KBM-7 (cell line): ENCODE measurements at places on chromosomes 11 and 22.

- DNase-seq: peak; percentile 61
These were observed 23.2 kb downstream of the MFNG start for GRCh38 chr22:37462983-37463382.

- no peak for DNase-seq
These were observed 20.2 kb downstream of the GAB4 start for GRCh38 chr22:16987822-16988221.

DNA sequence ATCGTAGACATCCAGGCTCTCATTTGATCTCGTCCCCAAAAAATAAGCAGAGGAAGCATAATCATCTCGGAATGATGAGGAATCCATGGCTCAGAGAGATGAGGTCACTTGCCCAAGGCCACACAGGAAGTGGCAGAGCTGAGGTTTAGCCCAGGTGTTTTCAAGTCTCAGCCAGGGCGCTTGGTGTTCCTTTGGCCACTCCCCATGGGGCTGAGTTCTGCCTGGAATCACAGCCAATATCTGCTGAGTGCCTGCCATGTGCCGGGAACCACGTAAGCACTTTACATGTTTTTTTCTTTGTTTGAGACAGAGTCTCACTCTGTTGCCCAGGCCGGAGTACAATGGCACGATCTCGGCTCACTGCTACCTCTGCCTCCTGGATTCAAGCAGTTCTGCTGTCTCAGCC, 29.5 kb upstream of the MYH9 start:
- DNase-seq: no peak

GRCh38 chr11:17548444-17548843, 1.4 kb downstream of the OTOG start:
- DNase-seq: no peak

DNA sequence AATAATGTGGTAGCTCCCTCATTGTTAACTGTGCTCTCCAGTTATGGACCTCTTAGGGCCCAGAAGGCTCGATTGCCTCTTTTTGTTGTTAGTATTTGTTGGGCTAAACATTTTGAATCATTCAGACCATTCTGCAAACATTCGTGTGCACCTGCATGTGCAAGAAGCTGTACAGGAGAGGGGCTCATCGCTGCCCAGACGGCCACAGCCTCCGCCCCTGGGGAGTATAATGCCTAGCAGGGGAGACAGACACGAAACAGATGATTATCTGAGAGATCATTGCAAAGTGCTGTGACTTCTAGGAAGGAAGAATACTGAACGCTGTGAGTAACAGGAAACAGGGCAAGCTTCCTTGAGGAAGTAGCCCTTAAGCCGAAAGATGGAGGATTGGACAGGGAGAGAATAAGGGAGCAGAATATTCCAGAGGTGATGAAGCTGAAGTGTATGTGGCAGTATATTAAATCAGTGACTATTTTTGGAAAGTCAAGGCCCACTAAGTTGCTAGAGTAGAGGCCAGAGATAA, 123.3 kb upstream of the RASSF10 start:
- no peak for DNase-seq

DNA sequence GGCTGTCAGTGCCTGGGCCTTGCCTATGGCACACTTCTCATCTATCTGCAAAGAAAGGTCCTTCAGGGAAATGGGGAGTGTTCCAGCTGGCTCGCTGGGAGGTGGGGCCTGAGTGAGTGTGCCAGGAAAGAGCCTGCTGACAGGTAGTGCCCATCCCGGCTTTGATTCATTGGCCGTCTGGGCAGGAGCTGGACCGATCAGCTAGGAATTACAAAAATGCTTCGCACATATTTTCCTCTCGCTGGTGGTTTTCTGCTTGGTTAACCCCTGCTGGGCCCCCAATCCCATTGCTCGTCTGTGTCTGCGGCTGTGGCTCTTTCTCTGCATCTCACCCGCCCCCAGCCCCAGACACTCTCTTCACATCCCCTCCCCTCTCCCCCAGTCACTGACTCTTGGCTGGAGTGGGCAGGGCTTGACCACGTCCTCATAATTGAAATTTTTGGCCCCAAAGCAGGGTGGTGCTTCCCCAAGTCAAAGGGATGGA, 10.8 kb downstream of the LIF start:
- no peak for DNase-seq

- no peak for DNase-seq
These were observed 100.3 kb downstream of the SNX19 start for GRCh38 chr11:130815956-130816355.

- DNase-seq: no peak
These were observed 57.9 kb upstream of the PHF21B start for GRCh38 chr22:45067731-45068130.

- DNase-seq: peak; percentile 67
These were observed 84.1 kb downstream of the PDE2A start for GRCh38 chr11:72589802-72590761.

- DNase-seq: peak; percentile 79
These were observed at the start of gene IL18 for GRCh38 chr11:112163875-112164685. TSS of gene IL18 (minus strand) at chr11:112164094. CDS start at chr11:112155053, 9,041 bp downstream.

- DNase-seq: no peak
These were observed 6.1 kb downstream of the SCN4B start for GRCh38 chr11:118146554-118146953.

- no peak for DNase-seq
These were observed 58.4 kb upstream of the ZC3H12C start for GRCh38 chr11:110034806-110035205.

GRCh38 chr11:1564535-1565172, 7.4 kb downstream of the DUSP8 start:
- DNase-seq: peak; percentile 27

GRCh38 chr22:30038219-30038618, 42.0 kb upstream of the HORMAD2 start:
- DNase-seq: no peak

GRCh38 chr11:326592-326841, 5.9 kb upstream of the IFITM3 start:
- DNase-seq: no peak

GRCh38 chr11:7595016-7595866, 78.1 kb downstream of the CYB5R2 start:
- no peak for DNase-seq

GRCh38 chr22:43230971-43231723, 44.2 kb upstream of the TTLL12 start:
- DNase-seq: peak; percentile 76

DNA sequence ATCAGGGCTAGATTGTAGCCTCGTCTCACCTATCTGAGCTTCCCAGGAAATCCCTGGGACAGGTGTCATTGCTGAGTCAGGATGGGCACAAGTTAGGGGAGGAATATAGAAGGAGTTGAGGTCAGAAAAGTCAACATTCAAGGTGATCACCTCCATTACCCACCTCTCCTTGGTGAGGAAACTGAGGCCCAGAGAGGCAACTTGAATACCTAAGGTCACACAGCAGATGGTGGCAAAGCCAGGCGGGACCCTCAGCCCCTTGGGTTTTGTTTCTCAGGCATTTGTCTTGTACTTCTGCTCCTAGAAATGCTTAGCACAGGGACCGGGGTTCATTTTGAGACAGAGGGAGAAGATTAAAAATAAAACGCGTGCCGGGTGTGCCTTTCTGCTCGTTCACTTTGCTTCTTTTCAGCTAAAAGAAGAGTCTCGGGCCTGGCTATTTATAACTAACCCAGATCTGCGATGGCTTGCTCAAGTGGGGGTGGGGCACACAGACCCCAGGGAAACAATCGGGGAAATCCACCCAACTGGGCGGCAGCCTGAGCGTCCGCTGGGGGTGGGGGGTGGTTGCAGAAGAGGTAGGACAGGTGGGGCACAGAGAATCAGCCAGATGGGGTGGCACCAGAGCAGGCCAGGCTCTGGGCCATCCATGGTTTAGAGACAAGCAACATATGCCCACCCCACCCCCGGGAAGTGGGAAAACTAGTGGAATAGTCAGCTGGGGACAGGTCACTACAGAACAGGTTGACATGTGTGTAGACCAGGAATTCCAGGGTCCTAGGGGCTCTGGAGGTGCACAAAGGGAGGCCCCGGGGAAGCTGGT, 3.9 kb upstream of the GNAZ start:
- DNase-seq: no peak

GRCh38 chr11:128956401-128957201, 13.9 kb upstream of the TP53AIP1 start:
- DNase-seq: peak; percentile 64

GRCh38 chr11:113470233-113470632, 5.0 kb downstream of the DRD2 start:
- DNase-seq: no peak

- DNase-seq: no peak
These were observed 34.3 kb downstream of the KIAA1671 start for GRCh38 chr22:24986816-24987215.

DNA sequence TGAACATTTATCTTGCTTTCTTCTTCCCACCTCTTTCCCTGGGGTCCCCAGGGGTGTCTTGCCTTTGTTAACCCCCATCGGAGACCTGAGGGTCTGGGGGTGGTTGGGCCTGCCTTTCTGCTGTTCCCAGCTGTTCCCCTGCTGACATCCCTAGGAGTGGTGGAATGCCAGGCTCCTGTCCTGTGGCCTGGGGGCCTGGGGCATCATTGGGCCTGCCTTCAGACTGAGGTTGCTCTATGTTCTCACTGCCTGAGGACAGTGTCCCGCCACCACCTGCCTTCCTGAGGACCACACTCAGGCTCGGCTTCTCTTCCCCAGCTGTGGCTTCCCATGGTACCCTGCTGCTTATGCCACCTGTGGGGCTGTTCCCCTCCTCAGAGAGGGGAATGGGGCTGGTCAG, 1.1 kb upstream of the IL18BP start:
- DNase-seq: no peak

- no peak for DNase-seq
These were observed 1166.5 kb downstream of the LRRC4C start for GRCh38 chr11:40292721-40293508.

GRCh38 chr22:17896586-17896985, 122.3 kb upstream of the BID start:
- DNase-seq: no peak

DNA sequence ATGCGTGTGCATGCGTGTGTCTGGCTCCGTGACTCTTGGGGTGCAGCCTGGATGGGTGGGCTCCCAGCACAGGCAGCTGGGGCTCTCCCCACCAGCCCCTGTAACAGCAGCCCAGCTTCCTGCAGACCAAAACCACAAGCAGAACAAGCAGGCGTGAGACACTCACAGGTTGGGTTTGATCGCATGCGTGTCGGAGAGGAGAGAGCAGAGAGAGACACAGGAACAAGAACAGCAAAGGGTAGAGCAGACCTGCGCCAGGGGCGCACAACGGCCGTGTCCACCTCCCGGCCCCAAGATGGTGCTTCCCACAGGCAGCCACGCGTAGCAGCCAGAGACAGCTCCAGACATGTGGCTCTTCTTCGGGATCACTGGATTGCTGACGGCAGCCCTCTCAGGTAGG, at the start of gene CD6:
Gene CD6 (plus strand): TSS at position 161 of the 400 bp plus-strand sequence. CDS start 186 bp downstream, at position 347.
- peak; percentile 63 for DNase-seq

GRCh38 chr11:100821198-100821597, 134.1 kb downstream of the ARHGAP42 start:
- DNase-seq: no peak

GRCh38 chr11:6557761-6558674, 45.4 kb downstream of the RRP8 start:
- no peak for DNase-seq

DNA sequence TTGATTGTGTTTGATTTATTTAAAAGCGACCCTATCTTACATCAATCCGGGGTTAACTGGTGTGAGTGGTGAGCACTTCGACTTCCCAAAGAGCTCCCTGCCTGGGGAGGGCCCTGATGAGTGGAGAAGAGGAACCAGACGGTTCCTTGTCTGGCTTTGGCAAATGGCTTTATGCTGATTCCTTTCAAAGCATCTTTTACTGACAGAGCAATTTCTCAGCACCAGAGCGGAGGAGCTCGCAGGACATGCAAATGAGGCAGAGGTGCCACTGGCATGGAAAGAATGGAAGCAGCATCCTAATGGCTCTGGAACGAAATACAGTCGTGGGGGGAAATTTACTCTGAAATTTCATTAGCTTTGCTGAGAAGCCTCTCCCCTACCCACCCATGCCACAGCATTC, 410.9 kb upstream of the B3GAT1 start:
- DNase-seq: no peak

DNA sequence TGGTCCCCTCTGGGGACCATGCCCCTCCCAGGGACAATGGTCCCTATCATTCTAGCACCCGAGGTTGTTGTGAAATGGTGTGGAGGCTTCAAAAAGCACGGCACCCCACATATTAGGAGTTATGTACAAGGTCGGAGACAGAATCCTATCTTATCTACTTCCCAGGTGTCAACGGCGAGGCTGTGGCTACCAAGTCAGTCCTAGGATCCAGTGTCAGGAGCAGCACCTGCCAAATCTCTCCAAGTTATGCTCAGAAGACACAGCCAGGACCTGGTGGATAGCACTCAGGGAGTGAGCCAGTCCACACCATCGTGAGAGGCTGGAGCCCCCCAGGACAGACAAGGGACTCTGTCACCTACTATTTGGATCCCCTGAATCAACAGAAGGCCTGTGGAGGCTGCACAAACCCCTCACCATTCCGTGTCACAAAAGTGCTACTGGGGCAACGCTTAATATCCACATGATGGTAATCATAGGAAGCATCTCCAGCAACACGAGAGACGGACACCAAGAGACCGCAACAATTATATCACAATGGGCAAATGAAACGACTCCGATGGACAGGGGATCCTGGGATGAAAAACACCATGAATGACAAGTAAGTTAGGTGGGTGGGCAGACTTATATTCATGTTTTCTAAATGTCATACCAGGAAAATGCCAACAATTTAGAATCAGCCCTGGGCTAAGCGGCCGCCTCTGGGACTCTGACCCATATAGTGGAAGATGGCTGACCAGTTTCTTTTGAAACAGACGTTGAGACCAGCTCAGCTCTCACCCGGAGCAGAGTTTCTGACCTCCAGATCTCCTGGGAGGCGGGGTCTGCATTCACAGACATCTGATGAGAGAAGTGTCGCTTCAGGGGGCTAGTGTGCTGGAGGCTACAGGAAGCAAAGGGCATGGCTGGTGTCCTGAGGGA, 108.4 kb downstream of the MED15 start:
- DNase-seq: no peak

DNA sequence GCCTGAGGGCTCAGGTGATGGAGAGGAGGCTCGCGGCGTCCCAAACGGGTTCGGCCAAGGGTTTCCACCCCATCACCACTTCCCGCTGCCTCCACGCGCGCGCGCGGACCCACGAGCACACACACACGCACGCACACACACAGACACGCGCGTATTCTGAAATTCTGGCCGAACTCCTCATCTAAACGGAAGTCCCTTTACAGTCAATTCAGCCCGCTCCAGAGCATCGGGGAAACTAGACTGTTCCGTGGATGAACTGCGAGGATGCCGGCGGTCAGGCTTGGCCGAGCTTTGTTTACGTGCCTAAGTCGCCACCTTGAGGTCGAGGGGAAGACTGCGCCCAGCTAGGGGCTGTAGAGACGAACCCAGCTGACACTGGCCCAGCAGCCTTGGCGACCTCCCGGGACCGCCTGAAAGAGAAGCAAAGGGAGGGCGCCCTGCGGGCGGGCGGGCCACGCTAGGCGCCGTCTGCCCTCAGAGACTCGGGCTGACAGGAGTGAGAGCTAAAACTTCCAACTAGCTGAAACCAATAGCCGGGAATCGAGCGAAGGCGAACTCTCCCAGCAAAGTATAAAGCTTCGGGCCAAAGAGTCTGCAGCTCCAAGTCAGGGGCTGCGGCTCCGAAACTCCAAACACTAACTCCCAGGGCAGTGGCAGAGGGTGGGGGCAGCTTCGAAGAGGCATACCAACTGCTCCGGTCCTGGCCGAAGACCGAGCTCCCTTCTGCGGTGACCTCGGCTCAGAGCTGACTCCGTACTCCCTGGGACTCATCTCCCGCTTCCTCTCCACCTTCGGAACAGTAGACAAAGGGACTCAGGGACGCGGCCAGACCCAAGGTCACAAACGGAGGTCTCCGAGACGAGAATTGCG, 124.7 kb upstream of the C11orf58 start:
- DNase-seq: peak; percentile 80
